Tongue (tissue), 3 donors: ENCODE measurements at places on chromosomes 6 and 20. TPM values are rescaled to one million over a fixed set of nuclear protein-coding genes. Genes with fewer than 3 reads are reported as not detected.

DNA sequence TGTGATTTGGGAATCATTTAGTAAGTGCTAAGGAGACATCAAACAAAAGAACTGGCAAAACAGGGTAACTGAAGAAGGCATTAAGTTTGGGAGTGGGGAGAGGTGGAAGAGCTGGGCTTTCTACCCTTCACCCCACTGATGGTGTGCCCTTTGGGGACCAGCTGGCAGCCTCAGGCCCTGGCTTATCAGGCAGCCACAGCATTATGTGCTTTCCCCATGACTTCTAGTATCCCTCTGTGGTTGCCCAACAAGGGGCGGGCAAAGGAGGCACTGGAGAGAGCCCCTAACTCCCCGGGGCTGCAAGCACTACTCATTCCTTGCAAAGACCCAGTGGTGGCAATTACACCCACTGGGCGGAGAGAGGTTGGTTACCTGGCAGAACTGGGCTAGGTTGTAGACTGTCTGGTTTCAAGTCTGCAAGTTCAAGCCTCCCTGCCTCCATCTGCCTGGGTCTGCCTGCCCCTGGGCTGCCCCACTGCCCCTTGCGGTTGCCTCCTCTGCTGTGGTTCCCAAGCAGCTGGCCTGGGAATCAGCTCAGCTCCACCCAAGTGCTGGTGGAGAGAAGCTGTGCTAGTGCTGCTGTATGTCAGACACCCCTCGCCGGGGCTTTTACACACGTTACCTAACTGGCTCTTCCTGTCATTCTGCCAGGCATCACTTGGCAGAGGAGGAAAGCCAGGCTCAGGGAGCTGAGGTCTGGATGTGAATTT is 29.9 kb downstream of the KCNK5 start:
- DNase-seq, result no peak

DNA sequence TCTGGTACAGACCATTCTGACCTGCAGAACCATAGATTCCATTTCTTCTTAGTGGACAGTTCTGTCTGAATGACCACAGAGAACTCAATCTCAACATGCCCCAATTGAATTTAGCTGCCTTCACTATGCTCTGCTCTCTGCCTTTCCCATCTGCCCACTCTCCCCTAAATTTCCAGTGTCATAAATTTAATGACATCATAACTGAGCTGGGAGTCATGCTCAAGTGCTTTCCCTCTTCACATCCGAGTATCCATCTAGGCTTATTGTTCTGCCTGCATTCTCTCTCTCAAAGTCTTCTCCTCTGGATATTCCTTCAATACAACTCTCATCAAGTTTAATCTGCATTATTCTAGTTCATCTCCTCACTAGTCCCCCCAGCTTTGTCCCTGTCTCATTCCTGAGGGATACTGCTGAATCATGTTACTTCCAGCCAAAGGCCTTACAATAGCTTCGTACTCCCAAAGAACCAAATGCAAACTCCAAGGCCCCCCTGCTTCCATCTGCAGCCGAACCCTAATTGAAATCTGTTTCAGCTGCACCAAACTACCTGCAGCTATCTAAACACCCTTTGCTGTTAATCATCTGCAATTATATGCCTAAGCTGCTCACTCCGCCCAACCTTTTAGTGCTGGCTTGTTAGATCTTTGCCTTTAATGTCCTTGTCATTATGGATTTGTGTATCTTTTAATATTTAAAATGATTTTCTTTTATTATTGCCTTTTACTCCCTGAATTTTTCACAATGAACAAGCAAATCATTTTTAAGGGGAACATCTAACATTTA is 46.1 kb downstream of the SLC35B3 start:
- no peak for DNase-seq

Gene NKX2-4
- not detected for total RNA-seq

DNA sequence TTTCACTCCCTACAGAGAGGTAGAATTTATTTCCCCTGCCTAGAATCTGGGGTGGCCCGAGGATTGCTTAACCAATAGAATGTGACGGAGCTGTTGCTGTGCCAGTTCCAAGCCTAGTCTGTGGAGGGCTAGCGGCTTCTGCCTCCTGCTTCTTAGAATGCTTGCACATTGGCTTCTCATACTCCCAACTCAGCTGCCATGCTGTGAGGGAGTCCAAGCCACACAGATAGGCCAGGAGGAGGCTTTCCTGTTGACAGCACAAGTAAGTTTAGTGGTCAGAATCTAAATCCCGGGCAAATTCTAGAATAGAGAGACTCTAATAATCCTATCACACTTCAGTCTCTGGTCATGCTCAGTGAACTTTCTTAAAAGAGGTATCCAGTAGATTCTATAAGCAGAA is 57.5 kb upstream of the SNRPB2 start:
- no peak for DNase-seq

Gene TBPL1
- total RNA-seq, result 12.7 TPM
